ENCODE measurements at places on chromosomes 11 and 22. TPM values are rescaled to one million over a fixed set of nuclear protein-coding genes. Genes with fewer than 3 reads are reported as not detected.

DNA sequence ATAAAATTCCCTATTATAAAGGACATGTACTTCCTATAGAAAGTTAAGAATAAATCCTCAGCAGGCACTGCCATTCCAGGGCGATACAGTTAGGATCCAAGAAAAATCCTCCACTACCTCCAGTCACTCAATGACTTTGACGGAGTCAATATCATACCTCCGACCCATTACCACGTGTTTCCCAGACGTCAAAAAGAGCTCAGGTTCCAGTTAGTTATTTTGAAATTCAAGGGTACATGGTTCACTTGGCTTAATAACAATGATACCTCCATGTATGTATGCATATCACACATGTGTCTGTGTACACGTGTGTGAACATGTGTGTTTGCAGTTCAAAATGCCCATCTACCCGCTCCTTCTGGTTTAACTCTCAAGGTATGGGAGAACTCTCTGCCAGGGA is 189.2 kb downstream of the SHANK2 start:
- no peak overlapping the region for H3K27ac ChIP-seq
- H3K36me3 ChIP-seq = no peaks in the 10 kb centered on the region
- DNase-seq = no peak
- no peaks in the 10 kb centered on the region for H3K4me1 ChIP-seq

DNA sequence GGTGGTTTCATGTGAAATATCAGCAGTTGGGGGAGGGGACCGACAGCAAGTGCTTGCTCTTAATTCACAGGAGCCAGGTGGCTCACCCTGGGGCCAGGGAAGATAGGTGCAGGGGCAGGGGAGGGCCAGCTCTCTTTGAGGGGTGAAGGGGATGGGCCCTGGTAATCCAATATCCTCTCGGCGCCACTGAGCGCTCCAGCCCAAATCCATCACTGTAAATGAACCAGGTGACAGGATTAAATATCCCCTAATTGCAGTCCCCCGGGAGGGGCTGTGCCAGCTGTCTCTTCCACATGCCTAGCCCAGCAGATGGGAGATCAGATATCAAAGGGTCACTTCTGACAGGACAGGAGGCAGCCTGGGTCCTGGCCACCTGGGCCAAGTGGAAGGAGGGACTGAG is 531.8 kb upstream of the CADM1 start:
- H3K36me3 ChIP-seq = no peaks in the 10 kb centered on the region
- no peaks in the 10 kb centered on the region for H3K4me1 ChIP-seq
- DNase-seq = no peak
- H3K4me3 ChIP-seq = no peak overlapping the region

GRCh38 chr22:28900379-28900925 is 17.1 kb downstream of the ZNRF3 start:
- peaks cover 7% of the 10 kb centered on the region for H3K4me1 ChIP-seq
- H3K36me3 ChIP-seq = no peaks in the 10 kb centered on the region
- H3K27ac ChIP-seq = no peak overlapping the region
- DNase-seq = no peak

DNA sequence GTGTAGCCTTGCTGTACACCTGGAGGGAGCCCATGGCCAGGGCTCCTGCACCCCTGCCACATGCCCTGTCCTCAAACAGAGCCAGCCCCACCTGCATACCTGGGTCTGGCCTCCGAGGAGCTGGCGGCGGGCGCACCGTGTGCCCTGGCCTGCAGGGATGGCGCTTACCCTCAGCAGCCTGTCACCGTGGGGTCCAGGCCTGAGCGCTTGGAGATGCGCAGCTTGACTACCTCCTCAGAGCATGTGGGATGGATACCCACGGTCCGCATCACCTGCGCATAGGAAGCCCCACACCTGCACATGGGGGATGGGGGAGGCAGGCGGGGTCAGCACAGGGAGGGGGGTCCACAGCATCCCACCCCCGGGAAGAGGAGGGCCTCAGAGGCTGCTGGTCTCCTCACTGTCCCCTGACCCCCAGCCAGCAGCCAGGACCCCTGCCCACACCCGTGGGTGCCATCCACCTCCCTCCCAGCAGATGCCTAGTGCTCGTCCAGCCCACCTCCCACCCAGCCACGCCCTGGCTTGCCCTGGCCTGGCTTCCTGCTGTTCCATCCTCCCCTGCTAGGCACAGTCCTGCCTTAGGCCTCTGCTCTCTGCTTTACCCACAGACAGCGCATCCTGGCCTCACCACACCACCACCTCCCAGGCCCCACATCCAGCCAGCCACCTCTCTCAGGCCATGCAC is 22.4 kb upstream of the GNB1L start:
- no peak overlapping the region for H3K27ac ChIP-seq
- H3K27me3 ChIP-seq = no peaks in the 10 kb centered on the region
- DNase-seq = no peak
- no peak overlapping the region for H3K4me3 ChIP-seq
- H3K4me1 ChIP-seq = peaks cover 17% of the 10 kb centered on the region
- no peaks in the 10 kb centered on the region for H3K36me3 ChIP-seq

- H3K27me3 ChIP-seq = no peaks in the 10 kb centered on the region
- DNase-seq = no peak
- no peaks in the 10 kb centered on the region for H3K4me1 ChIP-seq
- no peaks in the 10 kb centered on the region for H3K36me3 ChIP-seq
- H3K27ac ChIP-seq = no peak overlapping the region
- H3K4me3 ChIP-seq = no peak overlapping the region
Measured at GRCh38 chr22:25027043-25027906, 74.8 kb downstream of the KIAA1671 start.

SHANK3 gene
- not detected for polyA plus RNA-seq

CABP4 gene
- polyA plus RNA-seq = 1.2 TPM

- no peaks in the 10 kb centered on the region for H3K27me3 ChIP-seq
- H3K4me1 ChIP-seq = no peaks in the 10 kb centered on the region
- DNase-seq = no peak
- H3K27ac ChIP-seq = no peak overlapping the region
Measured at GRCh38 chr22:49148895-49149418, 678.7 kb downstream of the BRD1 start.

GRCh38 chr11:91810871-91811270 is 413.7 kb upstream of the FAT3 start:
- H3K36me3 ChIP-seq = no peaks in the 10 kb centered on the region
- no peak for DNase-seq
- no peak overlapping the region for H3K27ac ChIP-seq
- no peaks in the 10 kb centered on the region for H3K4me1 ChIP-seq
- no peak overlapping the region for H3K4me3 ChIP-seq

DNA sequence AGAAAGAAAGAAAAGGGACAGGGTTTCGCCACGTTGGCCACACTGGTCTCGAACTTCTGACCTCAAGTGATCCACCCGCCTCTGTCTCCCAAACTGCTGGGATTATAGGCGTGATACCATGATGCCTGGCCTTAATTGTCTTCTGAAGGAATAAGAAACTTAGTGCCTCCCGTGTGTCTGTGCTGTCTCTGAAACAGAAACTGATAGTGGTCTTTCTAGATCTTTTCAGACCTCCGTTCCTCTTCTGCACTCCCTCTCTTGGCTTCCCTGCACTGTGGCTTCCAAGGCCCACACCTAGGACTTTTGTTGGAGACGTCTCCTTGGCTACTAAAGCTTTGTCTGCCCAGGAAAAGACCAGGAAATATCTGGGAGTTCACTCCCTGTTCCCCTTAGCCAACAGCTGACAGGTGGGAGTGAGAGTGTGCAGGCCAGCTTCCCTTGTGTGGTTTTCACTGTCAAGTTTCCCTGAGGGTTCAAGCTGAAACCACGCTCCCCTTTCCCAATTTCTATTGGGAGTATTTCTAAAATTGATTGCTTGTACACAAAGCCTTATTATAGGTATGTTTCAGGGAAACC is 10.1 kb upstream of the HTR3B start:
- H3K4me3 ChIP-seq = no peak overlapping the region
- no peak overlapping the region for H3K27ac ChIP-seq
- no peaks in the 10 kb centered on the region for H3K36me3 ChIP-seq
- H3K27me3 ChIP-seq = no peaks in the 10 kb centered on the region
- DNase-seq = no peak
- H3K4me1 ChIP-seq = no peaks in the 10 kb centered on the region

DNA sequence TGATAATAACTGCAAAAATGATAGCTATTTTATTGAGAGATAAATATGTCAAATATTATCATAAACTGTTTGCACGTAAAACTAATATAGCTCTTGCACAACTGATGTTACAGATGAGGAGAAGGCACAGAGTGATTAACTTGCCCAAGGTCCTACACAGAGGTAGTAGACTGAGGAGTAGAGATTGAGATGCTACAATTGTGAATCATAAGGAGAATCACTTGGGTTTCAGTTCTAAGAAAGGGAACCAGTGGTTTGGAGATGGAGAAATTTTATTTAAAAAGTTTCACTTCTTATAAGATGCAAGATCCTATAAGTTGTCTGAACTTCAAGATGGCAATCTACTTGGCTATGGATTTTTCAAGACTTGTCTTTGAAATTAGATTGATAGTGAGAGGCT is 224.8 kb upstream of the RAG2 start:
- H3K36me3 ChIP-seq = no peaks in the 10 kb centered on the region
- H3K4me3 ChIP-seq = no peak overlapping the region
- DNase-seq = no peak
- no peaks in the 10 kb centered on the region for H3K27me3 ChIP-seq
- no peaks in the 10 kb centered on the region for H3K4me1 ChIP-seq

RFPL2 gene
- polyA plus RNA-seq = 0.27 TPM

DNA sequence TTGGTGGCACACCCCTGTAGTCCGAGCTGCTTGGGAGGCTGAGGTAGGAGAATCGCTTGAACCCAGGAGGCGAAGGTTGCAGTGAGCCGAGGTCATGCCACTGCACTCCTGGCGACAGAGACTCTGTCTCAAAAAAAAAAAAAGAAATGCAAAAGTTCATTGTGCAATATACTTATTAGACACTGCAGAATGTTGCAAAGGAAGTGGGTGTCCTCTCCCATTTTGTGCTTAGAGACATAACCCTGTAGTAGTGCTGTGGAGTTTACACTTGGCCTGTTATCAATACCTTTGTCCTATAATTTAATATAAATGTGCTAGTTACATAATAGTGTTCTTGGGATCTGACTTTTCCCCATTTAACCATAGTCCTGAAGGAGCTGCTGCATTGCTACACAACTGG is 9.4 kb downstream of the BCL2L13 start:
- no peaks in the 10 kb centered on the region for H3K4me1 ChIP-seq
- no peak overlapping the region for H3K4me3 ChIP-seq
- H3K27me3 ChIP-seq = no peaks in the 10 kb centered on the region

DNA sequence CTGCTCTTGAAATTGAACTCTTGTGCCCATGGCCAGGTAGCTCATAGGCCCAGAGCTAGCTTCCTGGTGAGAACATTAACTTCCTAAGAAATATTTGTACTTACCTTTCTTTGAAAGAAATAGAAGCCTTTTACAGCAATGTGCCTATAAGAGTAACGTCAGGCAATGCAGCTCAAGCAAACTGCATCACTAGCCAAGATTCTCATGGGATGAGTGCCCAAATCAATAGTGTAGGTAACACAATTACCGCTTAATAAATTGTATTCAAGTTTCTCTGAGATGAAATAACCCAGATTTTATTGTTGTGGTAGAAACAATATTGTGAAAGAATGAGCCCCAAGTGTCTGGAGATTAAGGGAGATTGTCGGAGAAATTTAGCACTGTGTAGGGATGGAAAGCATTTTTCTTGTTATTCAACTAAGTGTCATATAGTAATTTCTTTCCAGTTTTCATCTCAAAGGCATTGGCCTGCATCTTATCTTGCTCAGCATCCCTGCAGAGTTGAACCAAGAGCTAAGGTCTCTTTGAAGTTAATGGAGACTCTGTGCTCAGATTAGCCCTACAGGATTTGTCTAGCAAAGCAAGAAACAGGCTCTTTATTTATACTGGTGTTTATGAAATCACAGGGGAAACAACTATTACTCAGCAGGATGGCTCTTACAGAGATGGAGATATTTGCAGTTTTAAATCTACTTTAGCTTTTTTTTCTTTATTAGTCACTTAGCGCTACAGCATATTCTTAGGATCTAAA is 321.0 kb upstream of the PDGFD start:
- no peak for DNase-seq
- no peaks in the 10 kb centered on the region for H3K36me3 ChIP-seq
- no peak overlapping the region for H3K4me3 ChIP-seq
- H3K27ac ChIP-seq = no peak overlapping the region

RAG2 gene
- polyA plus RNA-seq = not detected

DNA sequence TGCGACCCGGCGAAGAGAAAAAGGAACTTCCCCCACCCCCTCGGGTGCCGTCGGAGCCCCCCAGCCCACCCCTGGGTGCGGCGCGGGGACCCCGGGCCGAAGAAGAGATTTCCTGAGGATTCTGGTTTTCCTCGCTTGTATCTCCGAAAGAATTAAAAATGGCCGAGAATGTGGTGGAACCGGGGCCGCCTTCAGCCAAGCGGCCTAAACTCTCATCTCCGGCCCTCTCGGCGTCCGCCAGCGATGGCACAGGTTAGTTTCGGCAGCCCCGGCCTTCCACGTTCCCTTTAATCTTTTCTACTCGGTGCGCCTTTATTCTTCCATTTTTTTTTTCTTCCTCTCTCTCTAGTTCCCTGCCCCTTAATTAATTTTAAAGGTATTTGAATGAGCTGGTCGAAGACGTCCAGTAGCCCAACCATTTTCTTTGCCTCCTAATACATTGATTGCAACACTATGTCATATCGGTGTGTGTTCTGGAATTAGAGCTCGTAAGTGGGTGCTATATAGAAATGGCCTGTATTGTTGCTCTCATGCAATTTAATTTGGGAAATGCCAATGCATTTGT is 537 bp downstream of the EP300 start:
- DNase-seq = peak; percentile 15
- peak overlapping the region; percentile 99 for H3K27ac ChIP-seq
- H3K27me3 ChIP-seq = no peaks in the 10 kb centered on the region
- peaks cover 4% of the 10 kb centered on the region for H3K4me1 ChIP-seq
- no peaks in the 10 kb centered on the region for H3K36me3 ChIP-seq
- peak overlapping the region; percentile 76 for H3K4me3 ChIP-seq

MEI1 gene
- 112 TPM for polyA plus RNA-seq

B4GALNT4 gene
- polyA plus RNA-seq = not detected

GRCh38 chr11:64608046-64608445 is 17.0 kb downstream of the SLC22A12 start:
- DNase-seq = no peak
- no peaks in the 10 kb centered on the region for H3K4me1 ChIP-seq
- no peaks in the 10 kb centered on the region for H3K36me3 ChIP-seq
- H3K27ac ChIP-seq = no peak overlapping the region

FXYD6 gene
- polyA plus RNA-seq = not detected

- no peak for DNase-seq
- no peaks in the 10 kb centered on the region for H3K4me1 ChIP-seq
- no peak overlapping the region for H3K27ac ChIP-seq
- no peaks in the 10 kb centered on the region for H3K27me3 ChIP-seq
Measured at GRCh38 chr11:120389693-120390584, 53.7 kb downstream of the ARHGEF12 start.

DEPDC7 gene
- polyA plus RNA-seq = 3.9 TPM

GRCh38 chr11:69352166-69352565 is 58.2 kb downstream of the MYEOV start:
- no peaks in the 10 kb centered on the region for H3K4me1 ChIP-seq
- no peak overlapping the region for H3K27ac ChIP-seq
- no peaks in the 10 kb centered on the region for H3K27me3 ChIP-seq
- no peak for DNase-seq
- H3K36me3 ChIP-seq = no peaks in the 10 kb centered on the region

OR9Q1 gene
- polyA plus RNA-seq = not detected

MMP8 gene
- not detected for polyA plus RNA-seq

TEX54 gene
- polyA plus RNA-seq = 2.1 TPM
